ENCODE measurements at places on chromosomes 13 and 19.
A peak's percentile ranks its signal among the peaks of the same experiment; 100 is the strongest.

GRCh38 chr19:38880882-38881609 lies 3.0 kb upstream of the RINL start:
- no peaks in the 10 kb centered on the region for H3K27me3 ChIP-seq
- H3K27ac ChIP-seq = no peak overlapping the region
- DNase-seq = no peak
- H3K36me3 ChIP-seq = no peaks in the 10 kb centered on the region

- no peak overlapping the region for H3K27ac ChIP-seq
- H3K36me3 ChIP-seq = no peaks in the 10 kb centered on the region
- no peak overlapping the region for H3K4me3 ChIP-seq
- H3K4me1 ChIP-seq = no peaks in the 10 kb centered on the region
These were observed 2596.2 kb downstream of the PCDH9 start for GRCh38 chr13:64633948-64634347.

DNA sequence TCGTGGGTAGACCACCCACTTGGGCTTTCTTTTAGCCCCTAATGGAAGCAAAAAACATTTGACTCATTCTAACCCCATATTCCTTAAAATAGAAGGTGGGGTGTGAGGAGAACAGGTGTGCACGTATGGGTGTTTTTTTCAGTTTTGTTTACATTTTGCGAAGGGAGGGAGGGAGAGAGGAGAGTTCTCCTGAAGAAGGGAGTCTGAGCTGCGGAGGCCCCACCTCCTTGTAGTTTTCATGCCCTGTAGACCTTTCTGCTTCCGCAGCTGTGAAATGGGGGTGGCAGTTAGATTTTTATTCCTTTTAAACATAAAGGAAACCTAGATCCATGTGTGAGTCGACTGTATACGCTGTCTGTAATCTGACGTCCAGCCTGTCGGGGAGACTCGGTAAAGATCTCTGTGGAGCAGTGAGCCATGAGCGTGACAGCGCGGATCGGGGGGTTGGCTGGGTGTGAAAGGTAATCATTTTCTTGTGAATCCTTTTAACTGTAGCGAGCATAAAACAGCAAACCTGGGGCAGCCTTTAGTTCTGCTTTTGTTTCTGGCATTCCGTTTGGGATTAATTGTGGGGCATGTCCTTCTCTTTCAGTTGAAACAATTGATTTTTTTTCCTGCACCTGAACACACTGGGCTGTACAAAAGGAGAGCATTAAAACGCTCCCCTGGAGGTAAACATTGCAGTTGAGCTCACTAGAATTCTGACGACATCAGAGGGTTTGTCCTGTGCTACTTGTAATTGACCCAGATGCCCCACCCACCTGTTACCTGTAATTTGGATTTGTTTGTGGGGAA lies 2.3 kb downstream of the UPF1 start:
- no peak for DNase-seq
- no peak overlapping the region for H3K27ac ChIP-seq
- H3K27me3 ChIP-seq = no peaks in the 10 kb centered on the region
- peaks cover 4% of the 10 kb centered on the region for H3K4me1 ChIP-seq
- H3K4me3 ChIP-seq = no peak overlapping the region

- H3K27me3 ChIP-seq = no peaks in the 10 kb centered on the region
- peaks cover 15% of the 10 kb centered on the region for H3K4me1 ChIP-seq
These were observed 125.3 kb downstream of the TM9SF2 start for GRCh38 chr13:99626461-99627082.

GRCh38 chr19:18991006-18991405 lies 42.3 kb downstream of the SUGP2 start:
- peaks cover 27% of the 10 kb centered on the region for H3K36me3 ChIP-seq
- H3K4me1 ChIP-seq = no peaks in the 10 kb centered on the region
- DNase-seq = no peak
- H3K27me3 ChIP-seq = no peaks in the 10 kb centered on the region

GRCh38 chr13:35598790-35599369 lies 122.4 kb upstream of the MAB21L1 start:
- no peaks in the 10 kb centered on the region for H3K36me3 ChIP-seq
- H3K4me1 ChIP-seq = peaks cover 2% of the 10 kb centered on the region
- DNase-seq = no peak
- no peaks in the 10 kb centered on the region for H3K27me3 ChIP-seq
- H3K4me3 ChIP-seq = no peak overlapping the region

DNA sequence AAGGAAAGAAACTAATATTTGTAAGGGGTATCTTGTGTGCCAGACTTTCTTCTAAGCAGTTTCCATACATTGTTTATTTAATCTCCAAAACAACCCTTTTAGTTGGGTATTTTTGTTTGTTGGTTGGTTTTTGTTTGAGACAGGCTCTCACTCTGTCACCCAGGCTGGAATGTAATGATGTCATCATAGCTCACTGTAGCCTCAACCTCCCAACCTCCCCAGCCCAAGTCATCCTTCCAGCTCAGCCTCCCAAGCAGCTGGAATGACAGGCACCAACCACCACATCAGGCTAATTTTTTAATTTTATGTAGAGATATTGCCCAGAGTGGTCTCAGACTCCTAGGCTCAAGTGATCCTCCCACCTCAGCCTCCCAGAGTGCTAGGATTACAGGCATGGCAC lies 41.2 kb upstream of the LSM14A start:
- H3K4me3 ChIP-seq = no peak overlapping the region
- H3K27ac ChIP-seq = no peak overlapping the region
- no peaks in the 10 kb centered on the region for H3K27me3 ChIP-seq
- no peak for DNase-seq

- DNase-seq = no peak
- H3K27ac ChIP-seq = no peak overlapping the region
- H3K4me3 ChIP-seq = no peak overlapping the region
- H3K27me3 ChIP-seq = no peaks in the 10 kb centered on the region
These were observed 16.8 kb upstream of the ADGRE2 start for GRCh38 chr19:14795078-14795721.

DNA sequence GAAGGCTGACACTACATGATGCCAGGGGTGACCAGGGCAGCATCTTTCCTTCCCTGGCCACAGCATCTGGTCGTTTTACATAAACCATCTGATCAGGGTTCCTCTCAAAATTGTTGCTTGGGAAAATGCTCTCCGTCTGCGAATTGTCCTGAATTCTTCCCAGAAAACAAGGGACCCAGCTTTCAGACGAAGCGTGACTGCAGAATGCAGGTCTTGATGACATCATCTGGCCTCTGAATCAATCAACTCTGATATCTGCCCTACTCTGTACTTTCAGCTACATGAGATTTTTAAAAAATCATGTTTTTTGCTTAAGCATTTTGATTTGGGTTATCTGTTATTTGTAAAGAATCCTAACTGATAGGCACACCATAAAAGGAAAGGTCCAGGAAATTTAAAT lies 246.6 kb upstream of the IRS2 start:
- H3K27ac ChIP-seq = no peak overlapping the region
- H3K36me3 ChIP-seq = no peaks in the 10 kb centered on the region
- no peak overlapping the region for H3K4me3 ChIP-seq
- no peaks in the 10 kb centered on the region for H3K27me3 ChIP-seq
- H3K4me1 ChIP-seq = peaks cover 4% of the 10 kb centered on the region

DNA sequence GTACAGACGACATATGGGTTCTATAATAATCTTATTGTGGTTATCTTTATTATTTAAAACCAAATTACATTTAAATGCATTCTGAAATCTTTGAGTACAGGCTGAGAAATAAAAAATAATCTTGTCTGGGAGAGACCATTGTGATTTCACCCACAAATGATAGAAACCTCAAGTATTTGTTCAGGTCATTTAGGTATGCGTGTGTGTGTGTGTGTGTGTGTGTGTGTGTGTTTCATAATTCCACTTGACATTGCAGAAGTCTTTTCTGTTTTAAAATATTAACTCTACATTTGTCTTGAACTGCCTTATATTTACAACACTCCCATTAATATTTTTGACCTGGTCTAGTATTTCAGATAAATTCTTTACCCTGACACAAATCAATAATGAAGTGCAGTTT lies 126.9 kb downstream of the SPRY2 start:
- H3K4me3 ChIP-seq = no peak overlapping the region
- no peak for DNase-seq
- H3K27ac ChIP-seq = no peak overlapping the region
- no peaks in the 10 kb centered on the region for H3K27me3 ChIP-seq

GRCh38 chr19:57672466-57672865 lies 3.7 kb downstream of the ZSCAN4 start:
- DNase-seq = no peak
- H3K36me3 ChIP-seq = no peaks in the 10 kb centered on the region
- H3K27me3 ChIP-seq = no peaks in the 10 kb centered on the region
- H3K27ac ChIP-seq = no peak overlapping the region
- H3K4me1 ChIP-seq = no peaks in the 10 kb centered on the region
- H3K4me3 ChIP-seq = no peak overlapping the region

DNA sequence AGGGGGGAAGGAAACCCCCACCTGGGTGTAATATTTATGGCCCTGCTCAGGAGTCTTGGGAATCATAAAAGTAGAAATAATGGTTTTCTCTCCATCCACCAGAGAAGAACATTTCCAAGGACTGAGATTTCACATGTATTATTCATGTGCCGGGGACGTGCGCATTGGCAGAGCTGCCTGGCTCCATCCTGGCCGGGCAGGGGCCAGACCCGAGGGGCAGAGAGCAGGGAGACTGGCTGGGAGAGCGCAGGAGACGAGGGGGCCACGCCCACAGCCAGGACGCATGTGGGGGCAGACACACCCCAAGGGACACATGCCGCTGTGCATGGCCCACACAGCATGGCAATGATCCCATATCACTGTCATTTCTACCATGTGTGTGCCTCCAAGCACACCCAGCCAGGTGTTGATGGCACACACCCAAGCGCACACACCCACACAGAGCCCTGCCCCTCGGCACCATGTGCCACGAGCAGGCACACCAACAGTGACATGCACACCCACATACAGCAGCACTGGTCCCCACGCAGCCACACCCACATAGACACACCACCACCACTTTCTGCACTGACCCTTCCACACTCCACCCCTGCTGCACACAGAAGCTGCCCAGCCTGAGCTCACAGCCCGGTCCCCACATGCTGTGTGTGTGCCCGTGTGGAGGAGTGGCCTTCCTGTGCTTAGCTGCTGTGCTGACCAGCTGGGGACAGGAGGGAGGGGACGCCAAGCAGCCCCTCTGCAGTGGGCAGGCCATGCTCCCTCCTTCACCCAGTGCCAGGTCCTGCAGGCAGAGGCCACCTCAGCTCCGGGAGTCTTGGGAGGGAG lies 39.3 kb downstream of the CEBPG start:
- H3K4me3 ChIP-seq = no peak overlapping the region
- DNase-seq = no peak
- H3K27me3 ChIP-seq = no peaks in the 10 kb centered on the region
- H3K36me3 ChIP-seq = no peaks in the 10 kb centered on the region
- no peak overlapping the region for H3K27ac ChIP-seq
- H3K4me1 ChIP-seq = no peaks in the 10 kb centered on the region

- H3K36me3 ChIP-seq = no peaks in the 10 kb centered on the region
- no peak overlapping the region for H3K27ac ChIP-seq
- peak overlapping the region; percentile 50 for H3K4me3 ChIP-seq
- H3K27me3 ChIP-seq = no peaks in the 10 kb centered on the region
- H3K4me1 ChIP-seq = peaks cover 4% of the 10 kb centered on the region
These were observed 695 bp downstream of the BST2 start for GRCh38 chr19:17404621-17405249.

GRCh38 chr19:47778954-47779351 lies 450 bp downstream of the SELENOW start:
- no peaks in the 10 kb centered on the region for H3K27me3 ChIP-seq
- peak overlapping the region; percentile 94 for H3K4me3 ChIP-seq
- H3K27ac ChIP-seq = no peak overlapping the region
- no peak for DNase-seq
- peaks cover 3% of the 10 kb centered on the region for H3K4me1 ChIP-seq
- peaks cover 17% of the 10 kb centered on the region for H3K36me3 ChIP-seq

DNA sequence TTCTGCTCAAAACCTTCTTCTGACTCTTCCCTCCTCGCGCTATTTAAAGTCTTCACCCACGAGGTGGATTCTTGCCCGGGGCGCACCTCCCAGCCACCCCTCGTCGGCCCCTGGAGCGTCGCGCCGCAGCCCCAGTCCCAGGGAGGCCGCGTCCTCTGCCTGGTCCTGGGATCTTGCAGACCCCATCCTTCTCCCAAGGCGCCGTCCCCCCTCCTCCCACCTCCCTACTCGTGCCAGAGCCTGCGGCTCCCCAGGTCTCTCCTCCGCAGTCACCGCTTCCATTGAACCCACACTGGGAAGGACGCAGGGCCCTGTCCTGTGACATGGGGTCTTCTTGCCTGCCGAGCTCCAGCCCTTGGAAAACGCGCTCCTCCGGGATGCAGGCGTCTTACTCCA lies 486 bp downstream of the ZNF808 start:
- no peaks in the 10 kb centered on the region for H3K27me3 ChIP-seq
- H3K4me3 ChIP-seq = peak overlapping the region; percentile 56
- H3K36me3 ChIP-seq = no peaks in the 10 kb centered on the region
- DNase-seq = no peak
- no peak overlapping the region for H3K27ac ChIP-seq

- H3K4me3 ChIP-seq = no peak overlapping the region
- H3K36me3 ChIP-seq = no peaks in the 10 kb centered on the region
- no peak for DNase-seq
- H3K27ac ChIP-seq = no peak overlapping the region
- H3K27me3 ChIP-seq = no peaks in the 10 kb centered on the region
These were observed 87.3 kb downstream of the COL4A2 start for GRCh38 chr13:110394371-110394841.

DNA sequence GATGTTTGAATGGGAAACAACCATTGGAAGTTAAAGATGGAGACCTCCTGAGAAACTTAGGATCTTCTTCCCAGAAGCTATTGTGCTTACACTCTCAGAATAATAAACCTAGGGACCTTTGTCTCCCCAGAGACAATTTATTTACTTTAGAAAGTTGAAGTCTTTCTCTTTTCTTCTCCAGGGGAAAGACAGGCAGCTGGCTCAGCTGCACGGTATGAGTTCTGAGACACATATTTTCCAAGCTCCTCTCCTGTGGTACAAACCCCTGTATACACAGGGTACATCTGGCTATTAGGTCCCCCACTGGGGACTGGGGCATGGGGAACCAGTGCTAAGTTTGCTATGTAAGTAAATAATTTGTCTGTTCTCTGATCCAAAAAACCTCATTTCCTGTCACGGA lies 67.5 kb upstream of the POSTN start:
- no peak overlapping the region for H3K27ac ChIP-seq
- DNase-seq = no peak
- no peaks in the 10 kb centered on the region for H3K4me1 ChIP-seq
- no peak overlapping the region for H3K4me3 ChIP-seq
- no peaks in the 10 kb centered on the region for H3K36me3 ChIP-seq

GRCh38 chr13:74919914-74920313 lies 562.1 kb downstream of the TBC1D4 start:
- no peaks in the 10 kb centered on the region for H3K27me3 ChIP-seq
- no peaks in the 10 kb centered on the region for H3K4me1 ChIP-seq
- no peak overlapping the region for H3K4me3 ChIP-seq
- H3K27ac ChIP-seq = no peak overlapping the region
- no peak for DNase-seq
- H3K36me3 ChIP-seq = no peaks in the 10 kb centered on the region
